ENCODE measurements at places on chromosomes 7 and 10.

GRCh38 chr10:114970515-114970914, 32.5 kb downstream of the TRUB1 start:
- no peak for DNase-seq

GRCh38 chr7:132500727-132501440, 75.4 kb downstream of the PLXNA4 start:
- DNase-seq, result peak; percentile 32

GRCh38 chr10:74337330-74338016, 186.5 kb downstream of the ADK start:
- DNase-seq, result peak; percentile 49

GRCh38 chr7:80588591-80588990, 49.9 kb upstream of the CD36 start:
- peak; percentile 29 for DNase-seq

- no peak for DNase-seq
These were observed 48.8 kb downstream of the COL26A1 start for GRCh38 chr7:101411508-101411874.

DNA sequence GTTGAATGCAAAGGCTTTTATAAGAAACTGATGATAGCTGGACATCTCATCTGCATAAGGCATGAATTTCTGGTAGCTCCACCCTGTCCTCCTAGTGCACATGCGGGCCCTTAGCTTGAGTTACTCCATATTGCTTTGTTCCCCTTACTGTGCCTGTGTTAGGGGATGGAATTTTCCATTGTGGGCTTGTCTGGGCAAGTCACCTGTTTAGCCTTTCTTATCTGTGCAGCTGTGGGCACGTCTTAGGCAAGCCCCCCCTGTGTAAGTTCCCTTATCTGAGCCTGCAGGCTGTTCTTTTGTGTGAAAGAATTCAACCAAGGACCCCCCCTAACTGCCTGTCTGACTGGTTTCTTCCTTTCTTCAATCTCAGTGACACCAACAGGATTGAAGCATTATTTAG, 14.5 kb upstream of the CROT start:
- no peak for DNase-seq

DNA sequence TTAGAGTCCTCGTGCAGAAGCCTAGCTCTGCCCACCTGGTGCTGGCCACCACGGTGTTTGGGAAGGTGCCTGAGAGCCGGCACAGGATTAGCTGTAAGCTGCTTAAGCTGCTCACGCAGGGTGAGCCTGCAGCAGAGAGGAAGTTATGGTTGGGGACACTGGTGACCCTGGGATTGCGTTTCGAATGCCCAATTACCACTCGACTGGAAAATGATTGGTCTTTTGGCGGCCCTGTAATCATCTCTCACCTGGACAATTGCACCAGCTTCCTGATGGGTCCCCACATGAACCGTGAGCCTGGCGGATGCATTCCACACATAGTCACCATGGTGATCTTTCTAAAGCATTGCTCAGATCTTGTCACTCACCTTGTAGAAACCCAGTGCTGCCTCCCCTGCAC, 442.3 kb upstream of the ZMIZ1 start:
- DNase-seq, result no peak

- no peak for DNase-seq
These were observed 10.5 kb downstream of the CALY start for GRCh38 chr10:133326223-133326551.

- DNase-seq, result no peak
These were observed 884.1 kb downstream of the CCSER2 start for GRCh38 chr10:85212526-85212925.

- DNase-seq, result no peak
These were observed 14.5 kb downstream of the CAPZA2 start for GRCh38 chr7:116876664-116877442.

- DNase-seq, result peak; percentile 89
These were observed 20.1 kb downstream of the P4HA1 start for GRCh38 chr10:73076360-73077183.

All from fibroblast of upper back skin (primary cell).